Activated T-helper 1 cell treated with anti-CD3 and anti-CD28 coated beads, Interleukin-2, amount 50 U/mL, for 16 hours (primary cell): ENCODE measurements at places on chromosomes 3 and 15.

DNA sequence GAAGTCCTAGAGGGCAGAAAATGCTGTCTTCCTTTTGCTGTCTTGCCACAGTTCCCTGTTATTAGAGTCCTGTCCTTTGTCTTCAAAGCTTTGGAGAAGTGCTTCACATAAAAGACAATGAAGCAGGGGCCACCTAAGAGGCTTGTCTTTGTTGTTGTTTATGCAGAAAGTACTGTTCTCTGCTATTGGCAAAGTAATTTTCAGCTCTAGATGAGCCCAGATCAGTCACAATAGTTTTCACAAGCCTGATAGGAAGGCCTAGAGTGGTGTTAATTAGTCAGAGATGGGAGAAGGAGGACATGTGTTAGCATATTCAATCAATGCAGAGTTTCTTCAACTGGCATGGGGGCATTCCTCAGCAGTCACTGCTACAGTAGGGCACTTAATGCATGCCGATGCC, 300.0 kb downstream of the PTPRG start:
- DNase-seq: no peak

DNA sequence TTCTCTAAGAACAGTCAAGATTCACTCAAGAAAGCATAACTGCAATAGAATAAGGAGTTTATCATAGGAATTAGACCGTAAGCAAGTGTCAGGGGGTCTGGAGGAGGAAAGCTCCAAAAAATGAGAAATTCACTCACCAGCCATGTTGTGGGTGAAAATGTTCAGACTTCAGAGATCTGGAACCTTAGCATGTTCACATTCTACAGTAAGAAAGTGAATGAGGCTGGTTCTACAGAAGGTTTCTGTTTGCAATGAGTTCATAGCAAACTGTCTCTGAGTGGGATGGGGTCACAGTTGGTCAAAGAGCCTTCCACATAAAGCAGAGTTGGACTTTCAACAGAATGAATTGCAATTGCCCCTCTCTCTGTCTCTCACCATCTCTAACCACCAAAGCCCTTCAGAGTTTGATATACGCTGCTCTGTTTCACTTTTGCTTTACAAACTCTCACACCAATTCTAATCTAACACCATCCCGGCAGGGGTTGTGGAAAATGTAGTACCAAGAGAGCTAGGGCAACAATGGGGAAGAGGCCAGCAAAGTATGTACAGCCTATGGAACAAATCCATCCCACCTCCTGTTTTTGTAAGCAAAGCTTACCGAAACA, 581.8 kb upstream of the UBE2E2 start:
- no peak for DNase-seq

- DNase-seq: no peak
Measured at GRCh38 chr3:128971421-128972100, 22.3 kb downstream of the CFAP92 start.

GRCh38 chr3:27593173-27593572, 109.0 kb upstream of the SLC4A7 start:
- DNase-seq: no peak

DNA sequence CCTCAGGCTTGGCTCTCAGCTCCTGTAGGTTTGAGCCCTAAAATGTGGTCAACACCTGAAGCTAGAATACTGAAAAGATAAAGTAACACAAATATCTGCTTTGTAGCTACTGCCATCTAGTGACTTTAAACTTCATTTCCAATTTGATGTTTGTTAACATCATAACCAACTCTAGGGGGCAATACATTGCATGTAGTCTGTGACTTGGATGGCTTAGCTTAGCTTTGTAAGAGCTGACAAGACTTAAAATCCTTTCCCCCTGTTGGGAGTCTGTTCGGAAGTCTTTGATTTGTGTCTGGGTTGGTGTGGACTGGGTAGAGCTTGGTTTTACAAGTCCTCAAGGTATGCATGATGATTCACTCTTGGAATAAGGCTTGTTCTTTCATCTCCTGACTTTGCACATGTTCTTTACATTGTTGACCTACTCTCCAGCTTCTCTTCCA, 51.7 kb downstream of the SCN11A start:
- no peak for DNase-seq

GRCh38 chr3:129822679-129823078, 70.8 kb downstream of the TMCC1 start:
- no peak for DNase-seq

- DNase-seq: no peak
Measured at GRCh38 chr15:38040615-38041014, 106.2 kb downstream of the TMCO5A start.

DNA sequence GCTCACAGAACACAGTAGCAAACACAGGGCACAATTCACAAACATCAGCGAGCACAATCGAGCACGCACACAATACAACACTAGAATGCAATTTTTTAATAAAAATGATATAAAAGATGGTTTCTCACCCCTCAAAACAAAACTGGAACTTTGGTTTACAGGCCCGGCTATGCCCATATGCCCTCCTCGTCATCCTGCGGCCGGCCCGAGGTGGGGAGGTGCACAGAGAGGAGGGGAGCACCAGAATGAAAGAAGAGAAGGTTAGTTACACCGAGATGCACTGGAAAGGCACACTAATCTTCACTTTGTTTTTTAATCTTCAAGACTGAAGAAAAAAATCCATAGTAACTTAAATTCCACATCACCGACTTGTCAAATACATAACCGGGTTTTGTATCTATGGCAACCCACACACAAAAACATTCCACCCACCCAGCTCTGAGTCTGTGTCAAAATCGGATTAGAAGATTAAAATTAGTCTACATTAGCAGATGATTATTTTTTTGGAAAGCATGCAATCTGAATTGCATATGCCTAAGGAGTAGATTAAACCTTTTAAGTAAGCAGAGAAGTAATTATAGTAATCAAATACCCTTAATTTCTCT, 196.7 kb upstream of the WNT5A start:
- no peak for DNase-seq

DNA sequence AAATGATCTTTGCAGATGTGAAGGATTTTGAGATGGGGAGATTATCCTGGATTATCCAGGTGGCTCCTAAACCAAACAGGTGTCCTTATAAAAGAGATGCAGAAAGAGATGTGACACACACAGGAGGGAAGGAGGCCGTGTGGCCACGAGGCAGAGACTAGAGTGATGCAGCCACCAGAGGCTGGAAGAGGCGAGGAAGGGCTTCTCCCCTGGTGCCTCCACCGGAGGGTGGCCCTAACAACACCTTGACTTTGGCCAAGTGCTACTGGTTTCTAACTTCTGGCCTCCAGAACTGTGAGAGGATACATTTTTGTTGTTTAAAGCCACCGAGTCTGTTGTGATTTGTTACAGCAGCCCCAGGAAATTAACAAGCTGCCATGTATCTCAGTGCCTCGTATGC, 127.1 kb downstream of the ASB7 start:
- no peak for DNase-seq

- DNase-seq: no peak
Measured at GRCh38 chr3:13002398-13003124, 70.7 kb downstream of the IQSEC1 start.

GRCh38 chr3:141933421-141934300, 57.2 kb downstream of the ATP1B3 start:
- DNase-seq: no peak
